ENCODE measurements at places on chromosomes 12 and 14.

DNA sequence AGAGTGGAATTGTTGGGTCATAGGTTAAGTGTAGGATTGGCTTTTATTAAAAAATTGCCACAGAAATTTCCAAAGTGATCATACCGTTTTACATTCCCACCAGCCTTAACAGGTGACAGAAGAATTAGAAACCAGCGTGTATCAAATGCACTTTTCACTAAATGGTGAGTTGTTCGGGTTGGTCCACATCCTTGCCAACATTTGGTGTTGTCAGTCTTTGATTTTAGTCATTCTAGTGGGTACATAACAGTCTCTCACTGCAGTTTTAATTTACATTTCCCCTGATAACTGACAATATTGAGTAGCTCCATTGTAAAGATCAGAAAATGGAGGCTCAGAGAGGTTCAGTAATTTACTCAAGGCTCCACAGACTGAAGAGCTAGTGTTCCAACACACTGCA is 237.8 kb upstream of the LHX5 start:
- DNase-seq = no peak

- DNase-seq = no peak
These were observed 504.6 kb downstream of the NRXN3 start for GRCh38 chr14:78674820-78675219.

DNA sequence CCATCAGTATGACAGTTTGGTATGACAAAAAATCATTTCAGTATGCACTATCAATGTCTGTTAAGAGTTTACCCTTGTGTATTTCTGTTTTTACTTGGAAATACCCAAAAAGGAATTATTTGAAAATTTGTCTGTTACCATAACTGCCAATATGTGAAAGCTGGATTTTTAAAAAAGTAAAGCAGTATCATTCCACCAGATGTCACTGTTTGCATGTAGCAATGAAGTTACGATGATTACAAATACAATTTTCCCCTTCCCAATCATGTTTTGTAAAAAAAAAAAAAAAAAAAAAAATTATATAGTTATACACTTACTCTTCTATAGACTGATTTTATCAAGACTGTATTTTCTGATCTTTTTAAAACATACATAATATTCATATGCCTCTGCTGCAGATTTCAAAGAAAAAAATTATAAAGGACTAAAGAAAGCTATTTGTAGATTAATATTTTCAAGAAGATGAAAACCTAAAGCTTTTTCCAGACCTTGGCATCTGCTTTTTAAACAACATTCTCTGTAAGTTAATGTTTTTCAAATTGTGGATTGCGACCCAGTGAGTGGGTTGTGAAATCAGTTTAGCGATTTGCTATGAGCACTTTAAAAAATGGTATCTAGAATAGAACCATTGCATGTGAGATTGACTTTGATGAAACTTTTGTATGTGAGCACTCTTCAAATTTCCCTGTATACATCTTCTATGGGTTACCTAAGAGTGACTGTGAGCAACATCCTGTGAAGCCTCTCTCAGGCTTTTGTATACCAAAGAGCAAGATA is 114.2 kb downstream of the TTC6 start:
- no peak for DNase-seq

DNA sequence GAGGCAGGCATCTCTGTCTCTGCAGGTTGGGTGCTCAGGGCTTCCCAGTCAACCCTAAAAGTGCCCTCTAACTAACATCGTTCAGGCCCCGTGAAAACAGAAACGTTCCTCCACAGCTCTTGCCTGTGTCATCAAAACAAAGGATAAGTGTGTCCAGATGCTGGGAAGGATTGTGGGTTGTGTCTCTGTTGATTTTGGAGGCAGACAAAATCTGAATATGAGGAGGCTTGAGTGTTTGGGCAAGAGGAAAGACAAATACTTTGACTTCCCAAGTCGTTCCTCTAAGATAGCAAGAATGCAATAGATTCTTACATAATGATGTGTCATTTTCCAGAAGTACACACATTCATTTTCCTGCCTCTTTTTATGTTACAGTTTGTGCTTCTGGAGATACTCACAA is 52.9 kb downstream of the SERPINA3 start:
- no peak for DNase-seq

GRCh38 chr12:75837700-75838099 is 193.9 kb downstream of the PHLDA1 start:
- no peak for DNase-seq

GRCh38 chr14:94382716-94383596 is 5.4 kb downstream of the SERPINA1 start:
- no peak for DNase-seq

DNA sequence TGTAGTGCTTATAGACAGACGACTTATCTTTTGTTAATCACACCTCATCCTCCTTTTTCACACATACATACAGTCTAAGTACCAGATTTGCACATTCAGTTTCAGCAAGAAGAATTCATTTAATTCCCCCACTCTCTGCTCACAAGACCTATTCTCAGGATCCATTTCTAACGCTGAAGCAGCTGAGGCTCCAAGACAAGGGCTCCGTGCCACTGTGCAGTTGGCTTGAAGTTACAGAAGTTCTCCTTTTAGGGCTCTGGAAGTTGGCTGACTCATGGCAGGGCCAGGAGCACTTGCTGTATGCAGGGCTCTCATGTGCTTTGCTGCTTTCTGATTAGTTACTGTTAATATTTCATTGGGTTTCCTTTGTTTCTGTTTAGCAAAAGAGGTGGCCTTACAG is 1566.9 kb upstream of the TMEM132C start:
- DNase-seq = no peak

DNA sequence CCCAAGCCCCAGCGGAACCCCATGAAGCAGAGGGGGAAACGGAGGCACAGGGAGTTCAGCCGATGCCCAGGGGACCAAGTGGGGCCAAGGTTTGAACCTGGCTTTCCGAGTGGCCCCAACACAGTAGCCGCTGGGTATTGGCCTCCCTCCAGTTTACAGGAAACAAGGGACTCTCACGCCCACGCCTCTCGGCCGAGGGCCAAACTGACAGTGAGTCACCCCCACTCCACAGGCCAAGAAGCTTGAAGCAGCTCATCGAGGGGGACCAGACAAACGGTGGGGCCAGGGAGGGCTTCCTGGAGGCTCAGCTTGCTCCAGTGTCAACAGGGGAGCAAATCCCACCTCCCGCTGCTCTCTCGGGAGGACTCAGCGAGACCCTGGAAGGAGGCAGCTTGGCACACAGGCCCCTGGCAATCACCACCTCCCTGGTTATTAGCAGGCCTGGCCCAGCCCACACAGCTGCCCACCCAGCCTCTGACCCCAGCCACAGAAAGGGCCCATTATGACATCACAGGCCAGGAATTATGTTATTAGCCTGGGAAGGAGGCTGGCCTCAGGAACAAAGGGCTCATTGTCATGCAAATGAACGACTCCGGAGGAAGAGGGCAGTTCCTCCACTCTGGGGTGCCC is 54.6 kb downstream of the NCOR2 start:
- no peak for DNase-seq

DNA sequence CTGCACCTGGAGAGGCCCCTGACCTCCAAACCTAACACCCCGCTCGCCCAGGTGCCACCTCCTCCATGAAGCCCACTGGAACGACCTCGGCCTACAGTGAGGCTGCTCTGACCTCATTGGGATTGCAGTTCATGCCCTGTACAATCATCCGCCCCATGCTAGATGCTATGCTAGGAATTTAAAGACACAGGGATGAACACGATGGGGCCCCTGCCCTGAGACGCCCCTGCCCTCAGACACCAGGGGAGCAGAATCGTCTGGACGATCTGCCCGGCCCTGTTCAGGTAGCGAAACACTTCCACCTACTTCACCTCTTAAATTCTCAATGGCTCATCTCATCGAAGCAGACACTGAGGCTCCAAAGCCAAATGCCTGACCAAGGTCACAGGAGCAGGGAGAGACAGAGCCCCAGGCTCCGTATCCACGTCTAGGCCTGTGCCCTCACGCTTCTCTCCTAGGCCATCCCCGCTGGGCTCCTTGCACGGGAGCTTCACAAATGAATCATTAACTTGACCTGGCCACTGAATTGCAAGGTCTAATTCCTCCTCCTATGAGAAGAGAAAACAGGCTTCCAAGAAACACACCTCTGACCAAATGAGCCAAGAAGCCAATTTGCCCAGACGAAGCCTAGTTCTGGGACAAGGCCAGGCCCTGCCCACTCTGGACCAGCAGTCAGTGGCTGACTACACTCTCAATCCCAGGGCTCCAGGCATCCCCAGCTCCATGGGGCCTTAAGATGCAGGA is 35.2 kb downstream of the SCARB1 start:
- DNase-seq = no peak

GRCh38 chr12:10268037-10268436 is 39.6 kb upstream of the KLRD1 start:
- DNase-seq = no peak

DNA sequence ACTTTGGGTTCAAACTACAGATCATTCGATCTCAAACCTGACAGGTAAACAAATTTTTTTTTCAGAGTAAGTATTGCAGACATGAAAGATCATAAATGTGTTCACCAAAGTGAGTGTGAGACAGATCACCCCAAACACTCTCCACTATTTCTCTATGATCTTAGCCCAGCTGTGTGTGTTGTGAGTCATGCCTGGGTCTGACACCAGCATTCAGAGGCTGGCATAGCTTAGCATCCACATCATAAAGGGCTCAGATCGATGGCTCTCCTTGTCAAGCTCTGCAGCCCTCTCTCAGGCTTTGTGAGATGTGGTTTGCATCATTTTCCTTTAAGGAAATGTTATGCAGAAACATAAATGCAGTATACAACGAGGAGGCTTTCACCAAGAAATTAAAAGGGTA is 164.9 kb downstream of the ETV6 start:
- DNase-seq = no peak

DNA sequence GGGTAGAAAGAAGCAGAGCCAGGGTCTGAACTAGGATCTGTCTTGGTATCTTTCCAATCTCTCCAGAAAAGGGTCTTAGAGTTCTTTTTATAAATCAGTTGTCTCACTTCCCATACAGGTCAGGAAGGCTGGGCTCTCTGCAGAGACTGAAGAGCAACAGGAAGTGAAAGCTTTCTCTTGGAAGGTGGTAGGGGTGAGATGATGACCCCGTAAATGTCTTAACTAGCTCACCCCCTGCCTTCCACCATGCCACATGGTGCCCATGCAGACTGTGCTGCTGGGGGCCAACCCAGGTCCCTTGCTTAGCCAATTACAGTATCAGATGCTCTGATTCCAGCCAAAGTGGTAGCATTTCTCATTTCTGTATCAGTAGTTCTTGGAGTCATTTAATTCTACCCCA is 17.6 kb upstream of the RASSF8 start:
- no peak for DNase-seq
